ENCODE measurements at places on chromosomes 6 and 20. TPM values are rescaled to one million over a fixed set of nuclear protein-coding genes. Genes with fewer than 3 reads are reported as not detected.

DNA sequence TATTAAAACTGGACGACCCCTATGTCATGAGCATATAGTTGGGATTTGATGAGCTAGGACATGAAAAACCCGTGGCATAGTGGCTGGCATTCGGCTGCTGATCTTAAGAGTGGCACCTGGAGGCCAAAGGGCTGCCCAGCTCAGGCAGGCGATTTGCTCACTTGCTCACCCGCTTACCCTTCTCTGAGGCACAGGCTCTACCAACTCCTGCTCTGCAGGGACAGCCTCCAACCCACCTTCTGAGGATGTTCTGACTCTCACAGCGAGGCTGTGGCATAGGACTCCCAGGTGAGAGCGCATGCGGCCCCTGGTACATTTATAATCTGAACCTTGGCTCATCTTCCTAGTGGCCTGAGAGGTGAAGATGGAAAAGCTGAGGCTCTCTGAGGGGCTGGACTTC is 995 bp downstream of the RSPO4 start:
- DNase-seq, result no peak
- H3K4me3 ChIP-seq, result no peak overlapping the region
- H3K36me3 ChIP-seq, result peaks cover 4% of the 10 kb centered on the region
- H3K4me1 ChIP-seq, result peaks cover 10% of the 10 kb centered on the region
- H3K27me3 ChIP-seq, result peaks cover 93% of the 10 kb centered on the region
- H3K27ac ChIP-seq, result no peak overlapping the region

GRCh38 chr6:118200160-118200559 is 293.1 kb downstream of the SLC35F1 start:
- no peaks in the 10 kb centered on the region for H3K27me3 ChIP-seq
- H3K36me3 ChIP-seq, result no peaks in the 10 kb centered on the region
- DNase-seq, result no peak
- H3K4me1 ChIP-seq, result no peaks in the 10 kb centered on the region
- no peak overlapping the region for H3K27ac ChIP-seq

DNA sequence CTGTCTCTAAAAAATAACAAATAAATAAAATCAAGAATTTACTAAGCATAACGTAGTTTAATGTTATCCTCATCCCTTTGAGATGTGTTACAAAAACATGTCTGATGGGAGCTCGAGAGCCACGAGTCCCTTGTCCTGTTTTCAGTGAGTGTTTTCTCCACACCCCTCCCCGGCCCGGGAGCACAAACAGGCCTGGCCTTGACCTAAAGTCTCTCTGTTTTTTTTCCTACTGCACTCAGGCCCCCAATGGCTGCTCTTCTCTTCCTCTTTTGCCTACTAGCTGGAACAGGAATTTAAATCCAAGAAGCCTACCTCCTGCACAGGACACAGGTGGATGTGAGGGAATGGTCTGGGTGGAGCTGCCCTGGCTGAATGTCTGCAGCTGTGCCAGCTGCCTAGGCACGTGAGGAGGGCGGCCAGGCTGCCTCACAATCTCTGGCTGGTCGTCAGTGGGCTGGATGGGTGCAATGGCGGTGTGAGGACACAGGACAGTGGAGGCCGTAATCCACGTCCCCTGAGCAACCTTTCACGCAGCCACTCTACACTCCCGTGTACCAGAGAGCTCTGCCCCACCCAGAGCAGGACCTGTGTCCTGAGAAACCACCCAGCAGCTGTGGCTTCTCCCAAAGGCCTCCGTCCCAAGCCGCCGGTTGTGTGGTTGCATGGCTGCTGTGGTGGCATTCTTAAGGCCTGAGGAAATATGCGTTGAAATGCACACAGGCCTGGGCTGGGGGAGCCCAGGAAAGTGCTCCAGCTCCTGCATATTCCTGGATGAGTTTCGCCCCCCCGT is 117.5 kb downstream of the FAM120B start:
- no peak for DNase-seq
- H3K27ac ChIP-seq, result no peak overlapping the region
- peaks cover 49% of the 10 kb centered on the region for H3K27me3 ChIP-seq
- no peak overlapping the region for H3K4me3 ChIP-seq
- no peaks in the 10 kb centered on the region for H3K36me3 ChIP-seq

DNA sequence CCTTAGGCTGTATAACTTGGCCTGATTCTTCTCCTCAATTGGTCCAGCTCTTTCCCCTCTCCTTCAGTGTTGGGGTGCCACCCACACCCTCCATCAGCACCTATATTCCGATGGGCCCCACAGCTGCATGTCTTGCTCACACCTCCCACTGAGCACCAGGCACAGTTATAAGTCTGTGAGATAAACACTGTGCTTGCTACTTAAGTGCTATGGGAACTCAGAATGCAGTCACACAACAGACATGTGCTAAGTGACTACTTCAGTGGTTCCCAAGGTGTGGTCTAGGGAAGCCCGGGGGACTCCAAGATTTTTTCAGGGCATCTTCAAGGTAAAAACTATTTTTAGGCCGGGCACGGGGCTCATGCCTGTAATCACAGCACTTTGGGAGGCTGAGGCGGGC is 7.3 kb downstream of the ZC3H12D start:
- no peaks in the 10 kb centered on the region for H3K4me1 ChIP-seq
- H3K27ac ChIP-seq, result no peak overlapping the region
- H3K4me3 ChIP-seq, result no peak overlapping the region
- H3K36me3 ChIP-seq, result no peaks in the 10 kb centered on the region
- peaks cover 21% of the 10 kb centered on the region for H3K27me3 ChIP-seq

GRCh38 chr6:150711584-150712504 is 112.2 kb downstream of the PLEKHG1 start:
- H3K4me1 ChIP-seq, result peaks cover 19% of the 10 kb centered on the region
- no peaks in the 10 kb centered on the region for H3K27me3 ChIP-seq
- H3K4me3 ChIP-seq, result no peak overlapping the region
- H3K36me3 ChIP-seq, result no peaks in the 10 kb centered on the region

DNA sequence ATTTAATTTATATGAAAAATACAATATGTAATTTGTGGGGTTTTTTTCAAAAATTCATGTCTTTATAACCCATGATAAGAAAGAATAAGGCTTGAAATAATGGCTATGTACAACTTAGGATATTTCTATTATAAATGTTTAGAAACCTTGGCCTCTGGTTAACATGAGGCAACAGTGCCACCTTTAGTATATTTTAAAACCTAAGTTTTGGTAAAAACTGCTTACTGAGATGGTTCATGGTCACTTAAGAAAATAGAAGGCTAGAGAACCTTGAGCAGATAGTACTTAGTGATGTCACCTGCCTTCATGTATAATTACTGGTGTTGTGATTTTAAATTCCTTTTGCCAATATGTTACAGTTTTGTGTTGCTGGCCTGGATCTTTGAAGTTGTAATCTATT is 176.4 kb downstream of the ADGB start:
- no peak overlapping the region for H3K4me3 ChIP-seq
- H3K27me3 ChIP-seq, result no peaks in the 10 kb centered on the region
- no peaks in the 10 kb centered on the region for H3K36me3 ChIP-seq
- H3K4me1 ChIP-seq, result no peaks in the 10 kb centered on the region

DNA sequence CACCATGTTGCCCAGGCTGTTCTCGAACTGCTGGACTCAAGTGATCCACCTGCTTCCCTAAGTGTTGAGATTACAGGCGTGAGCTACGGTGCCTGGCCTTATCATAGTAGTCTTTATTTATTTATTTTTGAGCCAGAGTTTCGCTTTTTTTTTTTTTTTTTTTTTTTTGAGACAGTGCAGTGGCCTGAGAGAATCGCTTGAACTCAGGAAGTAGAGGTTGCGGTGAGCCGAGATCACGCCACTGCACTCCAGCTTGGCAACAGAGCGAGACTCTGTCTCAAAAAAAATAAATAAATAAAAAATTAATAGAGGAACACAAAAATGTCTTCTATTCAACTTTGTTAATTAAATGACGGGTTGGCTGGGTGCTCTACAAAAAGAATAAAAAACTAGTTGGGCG is 12.9 kb downstream of the MAPRE1 start:
- H3K4me1 ChIP-seq, result peaks cover 16% of the 10 kb centered on the region
- H3K4me3 ChIP-seq, result no peak overlapping the region
- no peak for DNase-seq

DNA sequence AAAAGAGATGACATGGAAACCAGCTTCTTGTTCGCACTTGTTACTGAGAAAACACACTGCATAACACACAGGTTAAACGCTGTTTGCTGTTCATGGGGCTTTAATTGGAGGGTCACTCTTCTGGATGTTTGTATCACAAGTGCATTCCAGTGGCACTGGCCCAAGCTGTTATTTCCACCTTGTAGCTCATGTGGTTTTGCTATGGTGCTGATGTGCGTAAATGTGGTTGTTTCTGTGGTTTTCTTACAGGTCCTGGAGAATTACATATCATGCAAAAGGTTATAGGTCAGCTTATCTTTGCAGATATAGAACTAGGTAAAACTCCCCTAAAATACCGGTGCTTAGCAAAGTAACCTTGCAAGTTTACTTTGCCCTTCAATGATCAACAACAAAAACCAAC is 89.3 kb upstream of the AHI1 start:
- H3K27ac ChIP-seq, result no peak overlapping the region
- DNase-seq, result no peak
- no peak overlapping the region for H3K4me3 ChIP-seq
- no peaks in the 10 kb centered on the region for H3K36me3 ChIP-seq
- no peaks in the 10 kb centered on the region for H3K27me3 ChIP-seq
- H3K4me1 ChIP-seq, result no peaks in the 10 kb centered on the region

Gene C20orf173
- total RNA-seq, result not detected

- no peaks in the 10 kb centered on the region for H3K36me3 ChIP-seq
- no peak for DNase-seq
- no peaks in the 10 kb centered on the region for H3K27me3 ChIP-seq
- no peak overlapping the region for H3K27ac ChIP-seq
- no peak overlapping the region for H3K4me3 ChIP-seq
Observed at GRCh38 chr6:113750151-113750855, 106.8 kb upstream of the MARCKS start.

GRCh38 chr6:147547369-147547902 is 38.9 kb downstream of the SAMD5 start:
- no peak for DNase-seq
- H3K4me1 ChIP-seq, result no peaks in the 10 kb centered on the region
- no peak overlapping the region for H3K27ac ChIP-seq
- no peaks in the 10 kb centered on the region for H3K36me3 ChIP-seq
- H3K27me3 ChIP-seq, result no peaks in the 10 kb centered on the region

Gene CD40
- 13.3 TPM for total RNA-seq

Gene TFAP2D
- total RNA-seq, result not detected

- H3K27ac ChIP-seq, result no peak overlapping the region
- no peaks in the 10 kb centered on the region for H3K4me1 ChIP-seq
- H3K27me3 ChIP-seq, result peaks cover 51% of the 10 kb centered on the region
- no peak overlapping the region for H3K4me3 ChIP-seq
- H3K36me3 ChIP-seq, result no peaks in the 10 kb centered on the region
Observed at GRCh38 chr20:61129311-61129710, 122.8 kb upstream of the CDH4 start.

Gene PDE10A
- total RNA-seq, result 23.7 TPM

Gene CTAGE9
- total RNA-seq, result not detected

GRCh38 chr20:46374383-46374782 is 32.0 kb downstream of the ELMO2 start:
- DNase-seq, result no peak
- H3K27me3 ChIP-seq, result no peaks in the 10 kb centered on the region
- H3K36me3 ChIP-seq, result peaks cover 16% of the 10 kb centered on the region
- no peak overlapping the region for H3K27ac ChIP-seq
- H3K4me1 ChIP-seq, result no peaks in the 10 kb centered on the region
- no peak overlapping the region for H3K4me3 ChIP-seq

- H3K36me3 ChIP-seq, result no peaks in the 10 kb centered on the region
- H3K27ac ChIP-seq, result no peak overlapping the region
- H3K4me1 ChIP-seq, result peaks cover 23% of the 10 kb centered on the region
- no peak overlapping the region for H3K4me3 ChIP-seq
Observed at GRCh38 chr6:32882879-32883250, 28.9 kb downstream of the PSMB9 start.

GRCh38 chr6:40671001-40671693 is 84.0 kb upstream of the LRFN2 start:
- no peaks in the 10 kb centered on the region for H3K36me3 ChIP-seq
- no peaks in the 10 kb centered on the region for H3K27me3 ChIP-seq
- H3K27ac ChIP-seq, result no peak overlapping the region
- H3K4me1 ChIP-seq, result no peaks in the 10 kb centered on the region

Gene PAX1
- total RNA-seq, result not detected

GRCh38 chr20:53839423-53840176 is 230.8 kb downstream of the BCAS1 start:
- no peak overlapping the region for H3K27ac ChIP-seq
- no peak overlapping the region for H3K4me3 ChIP-seq

GRCh38 chr20:24436160-24436559 is 33.3 kb upstream of the SYNDIG1 start:
- no peaks in the 10 kb centered on the region for H3K4me1 ChIP-seq
- H3K4me3 ChIP-seq, result no peak overlapping the region
- H3K27ac ChIP-seq, result no peak overlapping the region
- no peak for DNase-seq
- peaks cover 2% of the 10 kb centered on the region for H3K27me3 ChIP-seq
- no peaks in the 10 kb centered on the region for H3K36me3 ChIP-seq

- DNase-seq, result no peak
- H3K27me3 ChIP-seq, result no peaks in the 10 kb centered on the region
- no peak overlapping the region for H3K27ac ChIP-seq
- peaks cover 24% of the 10 kb centered on the region for H3K36me3 ChIP-seq
- H3K4me3 ChIP-seq, result no peak overlapping the region
Observed at GRCh38 chr6:7901056-7901455, 9.5 kb downstream of the TXNDC5 start.

- H3K36me3 ChIP-seq, result no peaks in the 10 kb centered on the region
- no peak for DNase-seq
- peaks cover 48% of the 10 kb centered on the region for H3K27me3 ChIP-seq
- no peak overlapping the region for H3K4me3 ChIP-seq
- H3K27ac ChIP-seq, result no peak overlapping the region
- no peaks in the 10 kb centered on the region for H3K4me1 ChIP-seq
Observed at GRCh38 chr20:7959484-7959883, 19.2 kb upstream of the HAO1 start.

DNA sequence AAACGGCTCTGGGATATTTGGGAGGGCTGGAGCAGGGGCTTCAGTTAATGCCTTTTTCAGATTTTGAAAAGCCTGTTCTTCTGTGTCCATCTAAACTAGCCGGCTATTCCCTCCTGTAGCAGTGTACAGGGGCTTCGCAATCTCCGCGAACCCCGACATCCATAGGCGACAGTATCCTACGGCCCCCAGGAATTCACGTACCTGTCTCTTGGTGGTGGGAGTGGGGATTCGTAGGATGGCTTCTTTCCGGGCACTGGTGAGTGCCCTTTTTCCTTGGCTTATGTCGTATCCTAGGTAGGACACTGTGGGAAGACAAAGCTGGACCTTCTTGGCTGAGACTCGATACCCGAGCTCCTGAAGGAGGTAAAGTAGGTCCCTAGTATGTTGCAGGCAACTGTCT is 153.1 kb downstream of the TRIM27 start:
- no peaks in the 10 kb centered on the region for H3K36me3 ChIP-seq
- peaks cover 20% of the 10 kb centered on the region for H3K4me1 ChIP-seq
- H3K27ac ChIP-seq, result no peak overlapping the region
- H3K4me3 ChIP-seq, result no peak overlapping the region

DNA sequence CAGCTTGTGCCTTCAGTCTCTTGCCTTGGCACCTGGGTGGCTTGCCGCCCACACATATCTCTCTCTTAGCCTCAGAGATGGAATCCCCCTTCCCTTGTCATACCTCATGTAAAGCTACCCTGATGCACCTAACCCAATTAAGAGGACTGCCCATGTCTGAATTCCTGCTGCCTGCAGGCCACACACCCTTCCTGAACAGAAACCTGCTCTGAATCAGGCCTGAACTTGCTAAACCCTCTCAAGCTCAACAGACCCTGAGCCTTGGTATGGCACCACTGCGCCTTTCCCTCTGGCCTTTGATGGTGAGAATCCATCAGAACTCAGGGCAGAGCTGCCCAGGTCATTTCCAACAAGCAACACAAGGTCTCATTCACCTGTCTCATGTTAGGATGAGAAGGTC is 5.2 kb downstream of the RAET1G start:
- H3K4me3 ChIP-seq, result no peak overlapping the region
- H3K36me3 ChIP-seq, result peaks cover 2% of the 10 kb centered on the region
- DNase-seq, result no peak
- no peak overlapping the region for H3K27ac ChIP-seq
- H3K4me1 ChIP-seq, result no peaks in the 10 kb centered on the region
- H3K27me3 ChIP-seq, result peaks cover 46% of the 10 kb centered on the region

Gene RCAN2
- total RNA-seq, result 2.2 TPM
